Fibroblast of the aortic adventitia (primary cell): ENCODE measurements at places on chromosomes 5 and 9. TPM values are rescaled to one million over a fixed set of nuclear protein-coding genes. Genes with fewer than 3 reads are reported as not detected.

The LPAR1 gene
- 39.2 and 265 TPM in 2 replicates for total RNA-seq

The KCNV2 gene
- not detected in 2 replicates for total RNA-seq

The ZNF79 gene
- total RNA-seq, result 10.2 and 21.0 TPM in 2 replicates

The MARCHF11 gene
- total RNA-seq, result not detected in 2 replicates

The SHROOM1 gene
- 1.2 and 7.6 TPM in 2 replicates for total RNA-seq

The FKTN gene
- total RNA-seq, result 9.3 and 40.7 TPM in 2 replicates

The NR5A1 gene
- total RNA-seq, result not detected in 2 replicates

The PRDM9 gene
- not detected in 2 replicates for total RNA-seq

The SAPCD2 gene
- total RNA-seq, result 0.41 and 1.5 TPM in 2 replicates

The GCNT1 gene
- total RNA-seq, result 18.0 and 46.9 TPM in 2 replicates
